ENCODE measurements at places on chromosomes 6 and 20. TPM values are rescaled to one million over a fixed set of nuclear protein-coding genes. Genes with fewer than 3 reads are reported as not detected.

DNA sequence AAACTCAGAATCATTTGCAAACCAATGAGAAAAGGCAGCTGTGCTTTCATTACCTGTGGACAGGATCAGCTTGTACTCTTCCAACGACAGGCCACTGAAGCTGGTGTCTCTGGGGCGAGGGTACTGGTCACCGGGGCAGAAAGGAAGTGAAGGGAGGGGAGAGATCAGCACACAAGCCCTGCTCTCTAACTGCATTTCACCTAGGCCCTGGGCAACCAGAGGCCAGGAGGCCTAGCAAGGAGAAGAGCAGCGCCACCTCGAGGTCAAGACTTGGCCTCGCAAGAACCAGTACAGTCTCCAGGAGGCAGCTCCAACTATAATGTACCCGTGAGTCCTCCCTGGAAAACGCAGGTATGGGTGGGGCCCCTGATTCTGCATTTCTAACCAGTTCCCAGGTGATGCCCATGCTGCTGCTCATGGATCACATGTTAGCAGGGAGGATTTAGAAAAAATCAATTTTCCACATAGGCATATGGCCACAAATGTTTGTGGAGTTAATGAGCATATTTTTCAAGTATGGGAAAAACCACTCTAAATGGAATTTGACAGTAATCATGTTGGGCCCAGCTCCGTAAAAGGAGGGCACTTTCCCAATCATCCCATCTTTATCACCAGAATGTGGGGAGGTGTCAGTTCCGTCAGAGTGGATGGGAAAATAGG, 11.0 kb downstream of the UQCC2 start:
- no peak for DNase-seq

- no peak for DNase-seq
Observed at GRCh38 chr6:159762681-159763293, 942 bp downstream of the ACAT2 start.

DNA sequence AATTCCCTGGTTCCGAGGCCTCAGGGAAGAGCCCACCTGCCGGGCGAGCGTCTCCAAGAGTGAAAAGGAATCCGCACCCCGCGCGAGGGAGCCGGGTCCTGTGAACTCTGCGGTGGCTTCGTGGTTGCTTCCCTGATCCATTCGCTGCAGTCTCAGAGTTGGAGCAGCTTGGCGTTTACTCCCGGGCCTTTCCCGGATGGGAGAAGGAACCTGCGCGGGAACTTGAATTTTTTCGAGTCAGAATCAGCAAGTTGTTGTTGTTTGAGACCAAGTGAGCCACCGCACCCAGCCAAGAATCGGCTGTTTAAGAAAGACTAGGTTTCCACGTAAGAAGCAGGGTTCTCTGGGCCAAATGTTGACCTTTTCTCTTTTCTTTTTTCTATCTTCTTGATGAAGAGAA, 12.9 kb downstream of the PRSS16 start:
- DNase-seq: no peak

DNA sequence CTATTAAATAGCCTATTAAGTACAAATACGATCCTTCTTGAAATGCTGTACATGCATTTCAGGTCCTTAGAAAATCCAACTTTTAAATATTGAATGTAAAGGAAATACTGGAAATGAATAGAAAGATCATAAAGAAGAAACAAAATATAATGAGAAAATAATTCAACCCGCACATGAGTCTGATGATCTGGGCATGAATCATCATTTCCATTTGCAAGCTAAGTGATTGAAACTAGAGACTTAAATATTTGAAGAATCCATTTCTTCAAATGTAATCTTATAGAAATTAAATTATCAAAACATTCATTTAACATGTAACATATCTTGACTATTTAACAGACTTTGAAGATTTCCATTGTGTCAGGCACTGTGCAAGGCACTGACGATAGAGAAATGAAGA, 977.0 kb downstream of the TFAP2A start:
- DNase-seq: no peak

Gene HSPA1L
- total RNA-seq: 5.7 TPM

DNA sequence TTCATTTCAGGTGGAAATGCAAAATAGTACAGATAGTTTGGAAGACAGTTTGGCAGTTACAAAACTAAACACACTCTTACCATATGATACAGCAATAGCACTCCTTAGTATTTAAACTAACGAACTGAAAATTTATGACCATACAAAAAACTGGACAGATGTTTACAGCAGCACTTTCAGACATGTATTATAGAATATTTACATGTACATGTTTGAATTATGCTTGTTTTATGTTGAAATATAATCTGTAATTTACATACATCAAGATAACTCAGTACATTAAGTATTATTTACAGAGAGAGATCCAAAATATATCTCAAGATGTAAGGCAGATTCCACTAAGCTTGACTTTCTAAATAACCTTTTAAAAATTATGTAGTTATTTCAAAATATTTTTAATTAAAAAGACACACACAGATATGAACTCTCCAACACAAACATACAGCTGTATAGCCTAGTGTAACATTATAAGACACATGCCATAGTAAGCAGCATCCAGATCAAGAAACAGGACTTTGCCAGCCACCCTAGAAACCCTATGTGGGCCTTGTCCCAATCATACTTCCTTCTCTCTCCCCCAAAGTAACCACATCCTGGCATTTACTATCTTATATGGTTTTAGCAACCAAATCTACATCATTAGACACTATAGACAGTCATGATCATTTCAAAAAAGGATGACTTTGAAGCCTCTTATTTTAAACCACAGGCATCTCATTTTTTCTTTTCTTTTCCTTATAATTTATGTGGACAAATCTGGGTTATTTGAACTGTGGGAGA, 82.2 kb downstream of the MAN1A1 start:
- DNase-seq: no peak

DNA sequence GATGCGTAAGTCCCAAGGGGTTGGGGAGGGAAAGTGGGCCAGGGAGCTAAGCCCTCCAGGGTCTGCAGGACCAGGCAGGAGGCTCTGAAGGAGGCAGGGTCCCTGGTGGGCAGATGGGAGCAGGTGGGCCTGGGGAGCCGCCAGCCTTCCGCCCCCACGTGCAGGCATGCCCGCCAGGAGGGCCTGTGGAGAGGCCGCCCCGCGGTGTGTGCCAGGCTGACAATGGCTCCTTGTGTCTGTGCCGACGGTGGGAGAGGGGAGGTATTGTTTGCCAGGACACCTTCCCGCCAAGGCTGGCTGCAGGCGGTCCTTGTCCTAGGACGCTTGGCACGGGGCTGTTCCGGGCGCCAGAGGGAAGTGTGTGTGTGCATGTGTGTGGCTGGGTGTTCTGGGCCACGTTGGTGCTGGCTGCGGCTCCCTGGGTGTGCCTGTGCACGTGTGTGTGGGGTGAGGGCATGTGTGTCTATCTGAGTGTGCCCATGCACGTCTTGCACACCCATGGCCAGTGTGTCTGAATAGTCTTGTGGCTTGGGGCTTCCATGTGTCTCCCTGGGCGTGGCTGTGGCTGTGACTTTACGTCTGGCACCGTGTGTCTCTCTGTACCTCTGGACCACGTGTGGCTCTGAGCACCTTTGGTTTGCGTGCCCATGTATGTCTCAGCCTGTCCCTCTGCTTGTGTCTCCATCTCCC, 153.0 kb downstream of the CEBPB start:
- DNase-seq: no peak

GRCh38 chr20:2914160-2914559, 40.9 kb downstream of the PTPRA start:
- DNase-seq: no peak

GRCh38 chr20:39111359-39112177, 149.4 kb downstream of the DHX35 start:
- DNase-seq: no peak

DNA sequence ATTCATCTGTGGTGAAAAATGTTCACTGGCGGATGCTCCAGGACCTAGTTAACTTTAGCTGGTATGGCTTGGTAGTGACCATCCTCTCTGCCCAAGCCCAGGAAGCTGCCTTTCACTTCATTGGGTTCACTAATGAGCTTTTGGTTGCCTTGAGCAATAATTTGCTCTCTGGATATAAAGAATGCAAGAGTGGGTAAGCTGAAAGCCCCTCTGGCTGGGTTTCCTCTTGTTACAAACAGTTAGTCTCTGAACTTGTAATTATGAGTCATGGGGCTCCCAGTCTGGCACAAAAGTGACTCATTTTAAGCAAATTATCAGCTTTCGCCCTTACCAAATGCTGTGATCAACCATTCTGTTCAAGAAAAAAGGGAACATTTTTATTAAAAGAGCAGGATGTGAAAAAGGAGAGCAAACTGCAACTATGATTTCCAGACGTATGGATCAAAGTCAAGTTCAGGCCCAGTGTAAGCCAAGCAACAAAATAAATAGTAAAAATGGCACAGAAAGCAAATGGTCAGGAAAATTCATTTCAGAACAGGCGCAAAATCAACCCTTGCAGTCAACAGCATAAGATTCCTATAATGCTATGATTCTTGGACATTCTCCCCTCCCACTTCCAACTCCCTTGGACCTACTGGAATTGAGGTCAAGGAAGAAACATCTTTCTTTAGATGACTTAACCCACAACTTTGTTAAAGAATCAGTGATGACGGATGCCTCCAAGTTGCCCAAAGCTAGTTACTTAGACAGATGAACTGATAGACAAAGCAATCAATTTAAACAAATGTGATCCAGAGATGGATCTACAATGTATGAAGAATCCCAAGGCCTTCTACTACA, 130.0 kb upstream of the KCNK16 start:
- no peak for DNase-seq

GRCh38 chr6:104548297-104548696, 311.4 kb downstream of the HACE1 start:
- no peak for DNase-seq

- DNase-seq: no peak
Observed at GRCh38 chr6:167907837-167908681, 81.3 kb downstream of the AFDN start.

Gene CASS4
- under 0.01 TPM for total RNA-seq

DNA sequence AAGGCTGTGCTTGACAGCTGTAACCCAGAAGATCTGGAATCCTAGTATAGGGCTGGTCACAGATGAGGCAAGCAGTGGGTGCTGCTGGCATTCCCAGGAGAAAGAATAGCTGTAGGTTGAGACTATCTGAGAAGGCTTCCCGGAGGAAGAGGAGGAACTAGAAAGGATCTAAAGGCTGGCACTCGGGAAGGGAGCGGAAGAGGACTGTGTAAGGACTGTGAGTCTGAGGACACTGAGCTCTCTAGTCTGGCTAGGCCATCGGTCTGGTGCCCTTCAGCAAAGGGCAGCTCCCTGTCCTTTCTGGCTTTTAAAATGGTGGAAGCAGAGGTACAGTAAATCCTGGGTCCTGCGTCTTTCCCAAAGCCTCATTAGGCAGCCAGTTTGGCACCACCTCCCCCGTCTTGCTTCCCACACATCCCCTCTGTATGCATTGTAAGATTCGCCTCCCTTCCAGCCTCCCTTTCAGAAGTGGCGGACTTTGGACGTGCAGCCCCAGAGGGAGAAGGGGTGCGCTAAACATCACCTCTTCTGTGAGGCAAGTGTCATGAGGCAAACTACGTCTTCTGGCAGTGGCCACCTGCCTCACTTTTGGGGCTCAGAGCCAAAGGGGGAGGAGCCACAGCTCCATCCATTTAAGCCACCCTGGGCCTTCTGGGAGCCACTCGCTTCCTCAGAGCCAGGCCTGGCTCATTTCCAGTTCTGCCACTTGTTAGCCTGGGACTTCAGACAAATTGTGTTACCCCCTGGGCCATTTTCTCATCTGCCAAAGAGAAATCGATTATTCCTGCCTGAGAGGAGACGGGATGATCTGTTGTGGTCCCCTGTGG, 8.6 kb downstream of the SNPH start:
- no peak for DNase-seq

Gene LST1
- total RNA-seq: 1.2 TPM
